Lower lobe of right lung (tissue), 2 donors: ENCODE measurements at places on chromosomes 6 and 20. TPM values are rescaled to one million over a fixed set of nuclear protein-coding genes. Genes with fewer than 3 reads are reported as not detected.

Gene WFDC12
- 3.9 TPM for total RNA-seq

Gene RBPJL
- total RNA-seq = not detected

- no peaks in the 10 kb centered on the region for H3K4me1 ChIP-seq
- no peaks in the 10 kb centered on the region for H3K36me3 ChIP-seq
- DNase-seq = no peak
- no peak overlapping the region for H3K4me3 ChIP-seq
- H3K27me3 ChIP-seq = no peaks in the 10 kb centered on the region
- H3K27ac ChIP-seq = no peak overlapping the region
Observed at GRCh38 chr6:154319231-154319858, 37.3 kb downstream of the IPCEF1 start.

Gene CDSN
- not detected for total RNA-seq

- no peaks in the 10 kb centered on the region for H3K27me3 ChIP-seq
- H3K36me3 ChIP-seq = no peaks in the 10 kb centered on the region
- no peak for DNase-seq
Observed at GRCh38 chr6:13681305-13682061, 30.2 kb downstream of the RANBP9 start.

Gene OR12D3
- total RNA-seq = not detected

DNA sequence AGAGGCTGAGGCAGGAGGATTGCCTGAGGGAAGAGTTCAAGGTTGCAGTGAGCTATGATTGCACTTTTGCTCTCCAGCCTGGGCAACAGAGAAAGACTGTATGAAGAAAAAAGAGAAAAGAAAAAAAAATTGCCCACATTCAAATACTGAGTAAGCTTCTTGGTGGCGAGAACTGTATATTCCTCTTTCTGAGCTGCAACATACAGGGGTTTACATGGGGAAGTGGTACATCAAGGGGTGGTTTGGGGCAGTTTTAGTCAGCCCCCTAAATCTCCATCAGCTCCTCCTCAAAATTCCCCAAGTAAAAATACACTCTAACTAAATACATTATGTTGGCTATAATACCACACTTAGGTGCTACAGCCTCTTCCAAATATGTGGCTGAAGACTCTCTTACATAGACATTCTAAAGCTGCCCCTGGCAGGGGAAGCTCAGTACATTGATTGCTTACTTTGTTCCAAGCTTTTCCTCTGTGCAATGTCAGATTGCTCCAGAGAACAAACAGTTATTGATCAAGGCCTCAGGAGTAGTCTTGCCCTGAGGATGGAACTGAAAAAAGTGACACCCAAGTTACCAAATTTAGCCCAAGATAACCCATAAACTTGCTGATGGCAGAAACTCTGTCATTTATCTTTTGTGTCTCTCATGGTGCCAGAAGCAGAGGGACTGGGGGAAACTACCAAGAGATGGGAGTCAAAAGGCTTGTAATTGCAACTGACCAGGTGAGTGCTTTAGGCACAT is 107.4 kb upstream of the RIPOR2 start:
- no peak overlapping the region for H3K27ac ChIP-seq
- H3K36me3 ChIP-seq = no peaks in the 10 kb centered on the region
- peaks cover 4% of the 10 kb centered on the region for H3K4me1 ChIP-seq
- no peak overlapping the region for H3K4me3 ChIP-seq

Gene KIAA1755
- 1.3 TPM for total RNA-seq

Gene FAM50B
- total RNA-seq = 10.6 TPM

GRCh38 chr20:23111944-23112342 is 25.8 kb upstream of the CD93 start:
- no peak for DNase-seq
- no peaks in the 10 kb centered on the region for H3K27me3 ChIP-seq
- no peak overlapping the region for H3K27ac ChIP-seq
- no peaks in the 10 kb centered on the region for H3K36me3 ChIP-seq
- peaks cover 32% of the 10 kb centered on the region for H3K4me1 ChIP-seq

GRCh38 chr6:141488488-141488887 is 644.2 kb upstream of the GJE1 start:
- no peak for DNase-seq
- H3K27ac ChIP-seq = no peak overlapping the region
- H3K27me3 ChIP-seq = no peaks in the 10 kb centered on the region
- peaks cover 15% of the 10 kb centered on the region for H3K4me1 ChIP-seq
- H3K4me3 ChIP-seq = no peak overlapping the region
- H3K36me3 ChIP-seq = no peaks in the 10 kb centered on the region

DNA sequence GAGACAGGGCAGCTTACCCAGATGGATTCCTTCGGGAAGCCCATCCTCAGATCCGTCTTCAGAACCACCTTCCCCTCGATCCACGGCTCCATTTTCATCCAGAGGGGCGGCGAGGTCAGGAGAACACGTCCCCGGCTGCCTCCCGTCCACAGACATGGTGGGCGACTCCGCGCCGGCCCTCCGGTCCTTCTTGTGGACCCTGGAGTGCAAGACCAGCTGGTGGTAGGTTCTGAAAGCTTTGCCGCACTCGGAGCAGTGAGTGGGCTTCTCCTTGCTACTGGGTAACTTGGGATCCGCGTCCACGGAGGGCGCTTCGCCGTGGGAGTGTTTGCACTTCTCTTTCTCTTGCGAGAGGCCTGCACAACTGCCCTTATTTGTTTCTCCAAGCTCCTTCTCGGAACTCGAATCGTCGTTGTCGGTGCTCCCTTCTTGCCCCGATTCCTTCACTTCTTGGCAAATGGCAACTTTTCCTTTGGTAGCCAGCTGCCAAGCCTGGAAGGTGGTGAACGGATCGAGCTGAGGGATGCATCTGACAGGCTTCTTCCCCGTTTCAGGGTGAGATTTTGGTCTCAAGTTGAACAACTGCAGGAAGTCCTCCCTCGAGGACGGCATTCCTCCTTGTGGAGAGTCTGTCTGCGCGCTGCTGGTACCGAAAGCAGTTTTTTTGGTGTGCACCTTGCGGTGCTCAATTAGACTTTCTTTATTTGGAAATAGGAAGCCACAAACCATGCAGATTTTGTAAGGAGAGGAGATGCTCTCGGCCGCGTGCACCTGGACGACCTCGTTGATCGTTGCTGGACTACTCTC is 12.0 kb downstream of the ZNF217 start:
- DNase-seq = peak; percentile 39
- H3K36me3 ChIP-seq = peaks cover 37% of the 10 kb centered on the region
- peaks cover 84% of the 10 kb centered on the region for H3K4me1 ChIP-seq
- H3K27ac ChIP-seq = peak overlapping the region; percentile 74
- H3K4me3 ChIP-seq = peak overlapping the region; percentile 34

Gene MEI4
- not detected for total RNA-seq

Gene KCNS1
- total RNA-seq = 3.5 TPM

- no peak for DNase-seq
- no peak overlapping the region for H3K4me3 ChIP-seq
- no peaks in the 10 kb centered on the region for H3K27me3 ChIP-seq
- H3K27ac ChIP-seq = peak overlapping the region; percentile 77
- peaks cover 54% of the 10 kb centered on the region for H3K4me1 ChIP-seq
Observed at GRCh38 chr6:30779850-30780641, 35.7 kb upstream of the IER3 start.

DNA sequence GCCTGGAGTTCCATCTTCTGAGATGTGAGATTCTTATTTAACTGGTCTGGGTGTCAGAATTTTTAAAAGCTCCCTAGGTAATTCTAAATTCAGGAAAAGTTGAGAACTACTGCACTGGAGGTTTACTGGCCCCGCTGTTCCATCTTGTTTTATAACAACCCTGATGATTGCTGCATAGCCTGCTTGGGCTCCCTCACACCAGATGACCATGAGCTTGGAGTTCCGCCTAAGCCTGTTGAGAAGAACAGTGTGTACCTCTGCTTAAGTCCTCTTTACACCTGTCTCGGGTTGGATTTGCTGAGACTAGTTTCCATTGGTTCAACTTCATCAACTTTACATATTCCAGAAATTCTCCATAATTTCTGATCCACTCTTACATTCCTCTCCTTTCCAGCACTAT is 77.9 kb downstream of the FKBP5 start:
- H3K4me1 ChIP-seq = peaks cover 1% of the 10 kb centered on the region
- H3K4me3 ChIP-seq = no peak overlapping the region
- DNase-seq = no peak
- H3K36me3 ChIP-seq = peaks cover 87% of the 10 kb centered on the region
- no peak overlapping the region for H3K27ac ChIP-seq
- no peaks in the 10 kb centered on the region for H3K27me3 ChIP-seq

Gene DEFB124
- total RNA-seq = not detected

GRCh38 chr6:16146527-16146955 is 17.7 kb downstream of the MYLIP start:
- no peaks in the 10 kb centered on the region for H3K27me3 ChIP-seq
- DNase-seq = no peak
- peaks cover 94% of the 10 kb centered on the region for H3K36me3 ChIP-seq
- H3K4me1 ChIP-seq = peaks cover 32% of the 10 kb centered on the region

GRCh38 chr6:14489445-14489844 is 371.9 kb downstream of the CD83 start:
- DNase-seq = no peak
- H3K27me3 ChIP-seq = no peaks in the 10 kb centered on the region
- no peak overlapping the region for H3K4me3 ChIP-seq
- H3K36me3 ChIP-seq = no peaks in the 10 kb centered on the region
- H3K27ac ChIP-seq = no peak overlapping the region

DNA sequence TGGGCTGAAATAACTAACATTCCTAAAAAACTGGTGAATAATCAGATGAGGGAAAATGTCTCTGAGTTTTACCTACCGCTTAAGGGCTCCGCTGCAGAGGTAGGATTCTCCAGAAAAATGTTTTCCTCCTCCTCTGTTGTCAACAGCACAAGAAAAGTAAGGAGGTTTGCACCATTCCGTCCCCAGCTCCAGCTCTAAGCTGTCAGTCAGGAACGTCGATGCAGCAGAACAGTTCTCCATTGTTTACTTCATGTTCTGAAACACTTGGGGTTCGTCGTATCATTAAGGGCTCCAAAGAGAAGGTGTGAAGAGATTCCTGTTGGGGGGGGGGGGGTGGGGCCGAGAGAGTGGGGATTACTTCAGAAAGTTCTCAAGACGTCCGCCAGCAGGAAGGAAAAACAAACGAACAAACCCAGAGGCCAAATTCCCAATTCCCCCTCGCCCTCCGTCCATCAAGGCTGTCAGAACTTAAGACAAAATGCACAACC is 734 bp downstream of the MMS22L start:
- DNase-seq = no peak
- H3K27me3 ChIP-seq = no peaks in the 10 kb centered on the region
- H3K4me3 ChIP-seq = peak overlapping the region; percentile 86
- no peaks in the 10 kb centered on the region for H3K36me3 ChIP-seq

Gene LSM2
- total RNA-seq = 30.5 TPM

GRCh38 chr6:36949636-36950035 is 4.9 kb upstream of the PI16 start:
- no peak for DNase-seq
- no peak overlapping the region for H3K4me3 ChIP-seq
- no peak overlapping the region for H3K27ac ChIP-seq
- H3K36me3 ChIP-seq = no peaks in the 10 kb centered on the region

Gene SLC22A23
- total RNA-seq = 27.8 TPM

GRCh38 chr6:105097288-105097687 is 82.5 kb downstream of the POPDC3 start:
- no peaks in the 10 kb centered on the region for H3K36me3 ChIP-seq
- H3K27ac ChIP-seq = no peak overlapping the region
- DNase-seq = peak; percentile 65
- no peaks in the 10 kb centered on the region for H3K27me3 ChIP-seq

DNA sequence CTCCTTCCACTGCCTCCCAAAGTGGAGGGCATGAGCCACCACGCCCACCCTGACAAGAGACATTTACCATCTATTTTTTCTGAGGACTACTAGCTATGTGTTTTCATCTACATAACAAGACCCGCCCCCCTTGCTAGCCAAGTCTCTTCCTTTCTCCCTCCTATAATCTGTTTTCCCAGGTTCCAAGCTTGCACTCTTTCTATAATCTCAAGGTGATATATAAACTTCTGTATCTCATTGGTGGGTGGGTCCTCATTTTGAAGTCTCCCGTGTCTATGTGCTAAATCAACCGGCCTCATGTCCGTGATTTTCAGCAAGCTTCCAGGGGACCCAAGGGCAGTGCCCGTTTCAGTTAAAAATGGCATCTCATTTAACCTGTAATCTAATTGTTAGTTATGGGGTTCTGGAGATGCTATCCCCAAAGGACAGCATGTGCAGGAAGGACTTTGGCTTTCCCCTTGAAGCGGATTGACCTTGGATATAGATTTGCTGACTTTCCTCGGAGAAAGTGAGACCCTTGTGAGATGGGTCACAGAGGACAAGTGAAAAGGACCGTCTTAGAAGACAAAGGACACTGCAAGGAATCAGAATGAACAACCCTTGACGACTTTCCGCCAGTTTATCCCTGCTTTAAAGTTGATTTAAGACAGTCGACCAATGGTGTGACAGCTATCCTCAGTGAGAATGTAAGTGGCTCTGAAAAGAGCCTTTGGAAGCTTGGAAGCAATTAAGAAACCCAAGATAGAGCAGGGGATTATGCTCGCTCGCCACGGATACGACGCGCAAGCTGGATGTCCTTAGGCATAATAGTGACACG is 22.4 kb downstream of the OR2B2 start:
- no peaks in the 10 kb centered on the region for H3K36me3 ChIP-seq
- peak overlapping the region; percentile 20 for H3K27ac ChIP-seq
- H3K4me1 ChIP-seq = peaks cover 29% of the 10 kb centered on the region
- peak overlapping the region; percentile 35 for H3K4me3 ChIP-seq
- no peak for DNase-seq

GRCh38 chr6:143964674-143965081 is 43.4 kb downstream of the PLAGL1 start:
- H3K27me3 ChIP-seq = no peaks in the 10 kb centered on the region
- H3K4me3 ChIP-seq = no peak overlapping the region
- H3K27ac ChIP-seq = no peak overlapping the region
- no peak for DNase-seq
- no peaks in the 10 kb centered on the region for H3K36me3 ChIP-seq

Gene FRMD1
- not detected for total RNA-seq

Gene TNFRSF6B
- 5.3 TPM for total RNA-seq

- no peaks in the 10 kb centered on the region for H3K36me3 ChIP-seq
- no peak overlapping the region for H3K27ac ChIP-seq
- H3K4me3 ChIP-seq = no peak overlapping the region
- no peaks in the 10 kb centered on the region for H3K27me3 ChIP-seq
- DNase-seq = no peak
Observed at GRCh38 chr6:125513978-125514377, 212.2 kb upstream of the HDDC2 start.

DNA sequence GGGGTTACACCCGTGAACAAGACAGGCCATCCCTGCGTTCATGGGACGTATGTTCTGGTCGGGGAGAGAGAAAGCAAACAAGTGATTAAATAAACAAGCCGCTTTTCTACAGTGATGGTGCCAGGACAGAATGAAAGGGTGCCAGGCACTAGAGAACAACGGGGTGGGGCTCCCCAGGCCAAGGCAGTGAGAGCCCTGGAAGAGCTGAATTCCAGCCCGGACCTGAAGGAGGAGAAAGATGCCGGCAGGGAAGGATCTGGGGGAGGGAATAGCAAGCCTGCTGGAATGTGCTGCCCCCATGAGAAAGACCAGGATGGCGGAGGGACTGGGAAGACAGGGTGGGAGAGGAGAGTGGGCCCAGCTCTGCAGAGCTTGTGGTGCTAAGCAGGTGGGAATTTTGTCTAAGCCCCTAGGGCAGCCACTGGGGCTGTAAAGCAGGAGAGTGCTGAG is 7.5 kb downstream of the SNAI1 start:
- no peak overlapping the region for H3K4me3 ChIP-seq
- DNase-seq = no peak
- no peaks in the 10 kb centered on the region for H3K27me3 ChIP-seq
- peaks cover 38% of the 10 kb centered on the region for H3K4me1 ChIP-seq

Gene RIPOR2
- total RNA-seq = 38.0 TPM
